ENCODE measurements at places on chromosomes 6 and 20.

GRCh38 chr6:44226368-44227147 is 3.2 kb downstream of the SLC29A1 start:
- no peak for DNase-seq

- DNase-seq, result no peak
Observed at GRCh38 chr6:47854971-47855370, 73.1 kb downstream of the OPN5 start.

- no peak for DNase-seq
Observed at GRCh38 chr6:161261325-161261724, 12.5 kb downstream of the AGPAT4 start.

GRCh38 chr6:113782636-113783035 is 74.5 kb upstream of the MARCKS start:
- peak; percentile 18 for DNase-seq

DNA sequence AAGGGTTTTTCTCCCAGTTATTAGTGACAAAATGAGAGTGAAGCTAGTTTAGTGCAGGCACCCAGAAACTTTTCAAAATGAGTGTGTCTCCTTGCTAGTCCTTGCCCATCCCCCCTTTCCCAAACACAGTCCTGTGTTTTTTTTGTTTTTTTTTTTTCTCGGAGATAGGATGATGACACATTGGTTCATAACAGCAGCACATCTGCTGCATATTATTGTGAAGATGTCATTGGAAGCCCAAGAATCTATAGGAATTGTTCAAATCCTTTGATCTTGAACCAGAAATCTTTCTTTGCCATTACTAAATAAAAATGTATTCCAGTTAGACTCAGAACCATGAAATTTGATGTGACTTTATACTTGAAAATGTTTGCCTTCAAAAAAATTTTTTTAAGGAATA is 162.4 kb downstream of the FRK start:
- no peak for DNase-seq

DNA sequence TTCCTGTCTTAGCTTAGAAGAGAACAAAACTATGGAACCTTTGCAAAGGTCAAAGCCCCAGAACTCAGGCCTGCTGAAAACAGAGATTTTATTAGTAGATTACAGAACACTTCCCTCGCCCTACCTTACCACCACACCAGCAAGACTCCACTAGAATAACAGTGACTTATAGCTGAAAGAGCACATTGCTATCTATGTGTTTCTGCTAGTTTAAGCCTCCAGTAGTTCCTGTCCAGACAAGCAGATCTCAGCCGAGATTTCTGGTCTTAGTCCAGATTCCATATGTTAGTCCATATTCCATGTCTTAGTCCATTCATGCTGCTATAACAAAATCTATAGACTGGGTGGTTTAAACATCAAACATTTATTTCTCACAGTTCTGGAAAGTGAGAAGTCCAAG is 412.3 kb upstream of the ID4 start:
- no peak for DNase-seq

DNA sequence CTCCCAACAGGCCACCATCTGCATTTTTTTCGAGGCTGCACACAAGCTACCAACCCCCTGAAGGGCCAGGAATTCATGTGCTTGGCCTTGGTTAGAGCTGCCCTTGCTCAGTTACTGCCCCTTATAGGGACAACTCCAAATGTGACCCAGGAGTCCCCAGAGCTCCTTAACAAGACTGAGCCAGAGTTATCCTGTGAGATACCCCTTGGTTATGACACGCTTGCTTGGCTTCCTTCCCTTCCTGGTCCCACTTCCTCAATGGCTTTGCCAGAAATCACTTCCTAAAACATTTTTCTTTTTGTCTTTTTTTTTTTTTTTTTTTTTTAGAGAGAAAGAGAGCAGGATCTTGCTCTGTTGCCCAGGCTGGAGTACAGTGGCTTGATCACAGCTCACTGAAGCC is 8.9 kb downstream of the TREM1 start:
- no peak for DNase-seq

DNA sequence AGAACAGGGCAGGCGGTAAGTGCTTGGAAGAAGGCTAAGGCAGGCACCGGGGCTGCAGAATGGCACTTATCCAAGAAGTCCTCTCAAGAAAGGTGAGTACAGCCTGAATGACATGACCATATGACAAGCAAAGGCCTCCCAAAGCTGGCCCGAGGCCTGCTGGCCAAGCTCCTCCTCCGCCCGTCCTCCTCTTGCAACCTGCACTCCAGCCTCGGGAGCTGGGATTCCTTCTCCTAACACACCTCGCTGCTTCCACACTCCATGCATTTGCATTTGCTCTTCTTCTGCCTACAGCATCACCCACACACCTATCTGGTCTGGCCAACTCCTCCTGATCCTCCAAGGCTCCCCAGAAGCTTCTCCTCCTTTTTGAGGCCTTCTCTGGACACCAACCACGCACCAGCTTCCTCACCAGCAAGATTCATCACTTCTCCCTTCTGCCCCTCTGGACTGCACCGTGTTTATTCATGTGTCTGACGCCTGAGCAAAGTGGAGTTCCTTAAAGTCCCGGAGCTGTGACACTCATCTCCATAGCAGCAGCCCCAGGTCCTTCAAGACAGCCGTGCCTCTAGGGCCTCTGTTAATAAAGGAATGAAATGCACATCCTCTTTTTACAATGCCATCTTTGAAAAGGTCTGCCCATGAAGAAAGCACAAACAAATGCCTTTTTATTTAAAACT is 32.3 kb downstream of the CNKSR3 start:
- DNase-seq, result no peak

- DNase-seq, result no peak
Observed at GRCh38 chr20:62878244-62879038, 16.8 kb upstream of the TCFL5 start.

DNA sequence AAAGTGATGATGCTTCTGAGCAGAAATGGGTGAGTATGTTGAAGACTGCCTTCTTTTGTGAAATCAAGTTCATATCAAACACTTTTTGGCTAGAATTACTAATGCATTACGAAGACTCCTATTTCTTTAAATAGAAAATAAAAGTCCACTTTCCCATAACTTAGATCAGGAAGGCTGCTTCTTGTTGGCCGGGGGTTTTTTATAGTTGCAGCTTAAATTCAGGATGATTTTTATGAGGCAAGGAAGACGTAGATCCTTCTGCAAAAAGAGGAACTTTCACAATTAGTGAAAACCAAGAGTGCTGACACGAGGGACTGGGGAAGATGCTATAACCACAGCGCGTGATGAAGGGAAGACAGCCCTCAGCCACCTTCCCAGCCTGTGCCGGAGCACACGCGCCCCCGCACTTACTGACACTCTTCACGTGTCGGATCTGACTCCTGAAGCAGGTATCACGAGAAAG is 206.1 kb upstream of the PRDM1 start:
- no peak for DNase-seq

DNA sequence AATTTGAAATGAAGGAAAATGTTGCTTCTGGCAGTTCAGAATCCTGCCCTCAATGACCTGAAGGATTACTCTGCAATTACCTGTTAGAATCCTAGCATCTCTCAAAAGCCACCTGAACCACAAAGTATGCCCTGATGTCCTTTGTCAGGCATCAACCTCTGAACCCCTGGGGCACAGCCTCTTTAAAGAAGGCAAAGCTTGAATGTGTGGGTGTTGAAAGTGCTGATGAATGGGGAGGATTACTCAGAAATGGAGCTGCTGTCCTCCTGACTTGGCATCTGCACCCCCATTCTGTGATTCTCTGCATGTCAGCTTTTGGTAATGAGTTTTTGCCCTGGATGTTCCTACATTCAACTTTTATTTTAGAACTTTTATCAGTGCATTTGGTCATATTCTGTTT is 179.2 kb downstream of the PKHD1 start:
- DNase-seq, result no peak

DNA sequence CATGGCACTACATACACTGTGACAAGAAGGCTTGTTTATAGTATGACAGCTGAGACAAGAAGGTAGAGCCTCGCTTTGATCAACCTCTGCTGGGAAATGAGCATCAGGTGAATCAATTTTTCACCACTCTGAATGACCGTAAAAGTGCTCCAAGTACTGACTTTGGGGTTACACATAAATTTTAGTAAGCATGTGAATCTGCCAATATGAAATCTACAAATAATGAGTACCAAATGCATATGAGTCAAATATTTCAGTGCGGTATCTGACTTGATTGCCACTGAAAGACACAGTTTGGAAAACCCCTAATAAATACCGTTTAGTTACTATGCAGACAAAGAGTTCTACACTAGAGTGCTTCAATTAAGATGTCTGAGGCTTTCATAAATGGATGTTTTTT is 77.8 kb downstream of the ATG5 start:
- no peak for DNase-seq

DNA sequence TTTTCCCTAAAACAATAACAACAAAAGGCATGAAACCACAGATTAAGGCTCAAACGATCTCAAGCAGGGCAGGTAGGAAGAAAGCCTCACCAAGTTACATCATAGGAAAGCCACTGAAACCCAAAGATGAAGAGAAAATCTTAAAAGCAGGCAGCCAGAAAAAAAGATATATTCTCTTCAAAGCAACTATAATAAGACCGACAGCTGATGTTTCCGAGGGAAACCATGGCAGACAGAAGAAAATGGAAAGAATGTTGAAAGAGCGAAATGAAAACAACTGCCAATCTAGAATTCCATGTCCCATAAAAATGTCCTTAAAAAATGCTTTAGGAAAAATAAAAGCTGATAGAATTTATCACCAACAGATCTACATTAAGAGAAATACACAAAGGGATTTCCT is 161.5 kb upstream of the THBS2 start:
- no peak for DNase-seq

DNA sequence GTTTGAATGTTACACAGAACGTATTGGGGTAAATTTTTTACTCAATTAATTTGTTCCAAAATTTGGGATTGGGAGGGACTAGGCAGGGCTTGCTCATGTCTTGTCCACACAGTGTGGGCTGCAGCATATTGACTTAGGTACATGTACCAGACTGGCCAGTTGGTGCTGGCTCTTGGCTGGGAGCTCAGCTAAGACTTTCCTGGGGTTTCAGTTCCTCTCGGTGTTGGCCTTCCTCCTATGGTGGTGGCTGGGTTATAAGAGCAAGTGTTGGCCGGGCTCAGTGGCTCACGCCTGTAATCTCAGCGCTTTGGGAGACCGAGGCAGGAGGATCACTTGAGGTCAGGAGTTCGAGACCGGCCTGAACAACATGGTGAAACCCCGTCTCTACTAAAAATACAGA is 4.9 kb downstream of the CENPQ start:
- no peak for DNase-seq

- no peak for DNase-seq
Observed at GRCh38 chr6:66687611-66688140, 980.6 kb upstream of the EYS start.

GRCh38 chr6:72286911-72287311 is 335.0 kb upstream of the KCNQ5 start:
- peak; percentile 5 for DNase-seq

GRCh38 chr6:1063671-1064355 is 248.1 kb upstream of the FOXQ1 start:
- peak; percentile 47 for DNase-seq

GRCh38 chr6:170344631-170345576 is 38.3 kb downstream of the FAM120B start:
- peak; percentile 74 for DNase-seq

DNA sequence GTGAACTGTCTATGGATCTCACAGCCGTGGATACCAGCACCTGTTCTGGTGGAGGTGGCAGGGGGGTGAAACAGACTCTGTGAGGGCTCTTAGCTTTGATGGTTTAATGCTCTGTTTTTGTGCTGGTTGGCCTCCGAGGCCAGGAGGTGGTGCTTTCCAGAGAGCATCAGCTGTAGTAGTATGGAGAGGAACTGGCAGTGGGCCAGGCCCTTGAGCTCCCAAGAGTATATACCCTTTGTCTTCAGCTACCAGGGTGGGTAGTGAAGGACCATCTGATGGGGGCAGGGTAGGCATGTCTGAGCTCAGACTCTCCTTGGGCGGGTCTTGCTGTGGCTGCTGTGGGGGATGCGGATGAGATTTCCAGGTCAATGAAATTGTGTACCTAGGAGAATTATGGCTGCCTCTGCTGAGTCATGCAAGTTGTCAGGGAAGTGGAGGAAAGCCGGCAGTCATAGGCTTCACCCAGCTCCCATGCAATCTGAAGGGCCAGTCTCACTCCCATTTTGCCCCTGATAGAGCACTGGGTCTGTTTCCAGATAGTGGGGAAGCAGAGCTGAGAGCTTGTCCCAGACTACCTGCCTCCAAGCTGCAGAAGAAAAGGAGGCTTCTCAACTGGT is 102.7 kb upstream of the AHI1 start:
- DNase-seq, result no peak

DNA sequence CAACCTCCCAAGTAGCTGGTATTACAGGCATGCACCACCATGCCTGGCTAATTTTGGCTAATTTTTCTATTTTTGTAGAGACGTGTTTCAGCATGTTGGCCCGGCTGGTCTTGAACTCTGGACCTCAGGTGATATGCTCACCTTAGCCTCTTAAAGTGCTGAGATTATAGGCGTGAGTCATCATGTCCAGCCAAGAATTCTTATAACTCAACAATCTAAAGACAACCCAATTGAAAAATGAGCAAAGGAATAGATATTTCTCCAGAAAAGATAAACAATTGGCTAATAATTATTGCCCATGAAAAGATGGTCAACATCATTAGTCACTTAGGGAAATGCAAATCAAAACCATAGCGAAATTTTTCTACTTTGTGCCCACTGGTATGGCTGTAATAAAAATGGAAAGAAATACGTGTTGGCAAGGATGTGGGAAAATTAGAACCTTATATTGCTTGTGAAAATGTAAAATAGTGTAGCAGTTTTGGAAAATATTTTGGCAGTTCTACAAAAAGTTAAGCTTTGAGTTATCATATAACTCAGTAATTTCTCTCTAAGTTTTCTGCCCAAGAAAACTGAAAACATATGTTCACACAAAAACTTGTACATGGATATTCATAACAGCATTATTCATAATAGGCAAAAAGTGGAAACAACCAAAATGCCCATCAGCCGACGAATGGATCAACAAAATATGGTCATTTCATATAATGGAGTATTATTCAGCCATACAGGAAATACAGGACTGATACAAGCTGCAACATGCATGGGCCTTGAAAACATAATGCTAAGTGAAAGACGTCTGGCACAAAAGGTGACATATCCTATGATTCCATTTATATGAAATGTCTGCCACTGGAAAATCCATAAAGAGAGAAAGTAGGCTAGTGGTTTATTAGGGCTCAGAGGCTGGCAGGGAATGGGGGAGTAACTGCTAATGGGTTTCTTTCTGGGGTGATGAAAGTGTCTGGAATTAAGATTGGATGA is 87.8 kb downstream of the UTRN start:
- peak; percentile 12 for DNase-seq

DNA sequence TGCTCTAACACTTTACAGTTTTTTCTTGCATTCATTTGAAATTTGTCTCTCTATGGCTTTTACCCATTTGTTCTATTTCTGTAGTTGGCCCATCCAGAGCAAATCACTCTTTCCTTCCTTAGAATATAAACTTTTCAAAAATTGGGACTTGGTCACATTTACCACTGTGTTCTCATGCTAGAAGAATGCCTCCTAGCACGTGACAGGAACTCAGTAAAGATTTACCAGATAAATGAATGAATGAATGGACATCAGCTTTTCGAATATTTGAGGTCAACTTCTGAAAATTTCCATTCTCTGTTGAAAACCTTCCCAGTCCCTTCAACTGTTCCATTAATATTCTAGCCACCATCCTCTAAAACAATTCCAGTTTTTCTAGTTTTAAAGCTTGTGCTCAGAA is 294.5 kb downstream of the CD83 start:
- no peak for DNase-seq

- DNase-seq, result peak; percentile 73
Observed at GRCh38 chr6:13307508-13307995, 20.8 kb downstream of the TBC1D7 start.
